ENCODE measurements at places on chromosomes 7 and 10.

DNA sequence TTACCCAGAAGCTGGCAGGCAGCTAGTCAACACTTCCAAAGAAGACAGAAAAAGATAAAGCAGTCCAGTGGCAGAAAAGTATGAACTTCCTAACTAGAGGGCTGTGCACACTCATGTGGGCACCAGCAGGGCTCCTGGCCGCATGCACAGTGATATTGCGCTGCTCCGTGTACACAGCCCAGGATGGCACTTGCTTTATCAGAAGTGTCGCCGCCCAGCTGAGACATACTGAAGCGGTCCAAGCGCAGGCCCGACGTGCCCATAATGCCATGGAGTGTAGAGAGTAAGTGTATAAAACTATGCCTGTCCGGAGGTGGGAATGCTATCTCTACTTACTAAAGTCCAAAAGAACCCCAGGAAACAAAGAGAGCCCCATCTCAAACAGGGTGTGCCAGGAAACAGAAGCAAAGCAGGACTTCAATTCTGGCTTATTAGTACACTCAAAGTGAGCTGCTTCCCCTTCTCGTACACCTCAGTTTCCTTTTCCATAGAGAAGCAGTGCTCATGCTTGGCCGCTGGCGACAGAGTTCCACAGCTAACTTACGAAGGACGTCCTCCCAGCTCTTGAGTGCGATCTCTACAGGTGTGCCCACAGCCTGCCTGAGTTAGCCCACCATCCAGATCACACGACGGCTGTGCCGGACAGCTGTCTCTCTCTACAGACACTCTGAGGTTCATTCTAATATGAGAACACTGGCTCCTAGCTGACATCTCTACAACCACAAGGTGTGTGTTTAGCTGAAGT lies 234.3 kb downstream of the COBL start:
- DNase-seq, result no peak

DNA sequence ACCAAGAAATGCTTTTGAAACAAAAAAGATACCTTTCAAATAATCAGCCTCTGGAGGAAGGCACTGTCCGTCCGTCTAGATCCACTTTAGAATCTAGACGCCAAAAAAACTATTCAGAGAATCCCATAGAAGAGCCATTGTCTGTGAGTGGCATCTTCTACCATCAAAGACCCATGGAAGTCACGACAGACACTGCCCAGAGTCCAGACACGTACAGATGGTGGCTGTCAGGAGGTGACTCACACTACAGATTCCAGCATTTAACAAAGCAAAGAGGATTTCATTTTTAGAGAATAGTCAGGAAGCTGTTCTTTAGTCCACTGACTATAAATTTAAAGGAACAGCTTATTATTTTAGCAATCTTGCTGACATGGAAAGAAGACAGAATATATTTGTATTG lies 11.7 kb downstream of the C1QL3 start:
- DNase-seq, result peak; percentile 45

DNA sequence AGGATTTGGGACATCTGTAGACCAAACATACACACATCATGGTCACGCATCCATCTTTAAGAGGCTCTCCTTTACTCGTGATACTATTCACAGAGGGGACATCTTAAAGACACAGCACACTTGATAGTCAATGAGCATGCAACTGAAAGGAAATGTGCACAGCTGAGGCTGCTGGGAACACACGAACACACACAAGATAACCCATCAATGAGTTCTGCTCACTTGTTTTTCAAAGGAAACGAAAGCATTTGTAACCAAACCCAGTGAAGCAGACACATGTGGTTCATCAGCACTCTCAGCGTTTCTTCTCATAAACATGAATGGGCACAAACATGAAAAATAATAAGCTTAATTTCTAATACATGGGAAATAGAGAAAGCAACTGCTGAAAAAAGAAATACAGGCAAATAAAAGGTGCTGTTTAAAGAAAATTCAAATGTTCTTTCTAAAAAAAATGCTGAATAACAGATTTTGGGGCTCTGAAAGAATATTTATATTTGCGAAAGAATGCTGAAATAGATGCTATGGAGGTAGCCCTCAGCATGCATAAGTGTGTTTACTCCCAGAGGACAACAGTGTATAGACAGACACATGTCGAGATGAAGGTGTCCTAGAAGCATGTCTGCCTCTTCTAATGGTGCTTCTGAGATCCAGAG lies 59.7 kb upstream of the LAMB4 start:
- no peak for DNase-seq

DNA sequence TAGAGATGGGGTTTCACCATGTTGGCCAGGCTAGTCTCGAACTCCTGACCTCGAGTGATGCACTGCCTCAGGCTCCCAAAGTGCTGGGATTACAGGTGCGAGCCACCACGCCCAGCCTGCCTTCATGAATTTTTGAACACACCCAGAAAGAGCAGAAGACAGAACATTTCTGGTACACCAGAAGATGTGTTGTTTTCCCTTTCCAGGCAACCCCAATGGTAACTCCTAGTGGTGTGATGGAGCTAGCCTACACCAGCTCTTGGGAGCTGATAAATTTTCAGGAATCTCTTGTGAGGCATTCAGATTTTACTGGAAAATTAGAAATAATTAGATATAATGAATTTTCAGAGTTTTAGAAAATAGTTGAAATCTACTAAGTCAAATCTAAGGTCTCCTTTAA lies 904 bp upstream of the CCDC7 start:
- DNase-seq, result no peak

DNA sequence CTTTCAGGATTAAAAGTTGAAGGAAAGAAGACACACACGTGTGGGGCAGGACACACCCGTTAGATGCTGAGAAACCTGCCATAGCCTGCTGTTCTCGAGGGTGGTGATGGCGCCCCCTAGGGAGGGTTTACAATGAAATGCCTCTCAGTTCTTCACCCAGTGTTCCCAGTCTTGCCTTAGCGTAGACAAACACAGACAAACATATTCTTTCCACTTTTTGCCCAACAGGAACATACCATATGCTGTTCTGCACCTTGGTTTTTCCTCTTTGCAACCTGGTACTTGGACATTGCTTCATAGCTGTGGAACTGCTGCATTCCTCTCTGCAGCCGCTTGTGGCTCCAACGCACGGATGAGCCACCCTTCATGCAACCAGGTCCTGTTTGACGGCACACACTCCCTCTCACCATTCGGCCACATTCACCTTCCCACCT lies 23.3 kb upstream of the HSPA12A start:
- no peak for DNase-seq

DNA sequence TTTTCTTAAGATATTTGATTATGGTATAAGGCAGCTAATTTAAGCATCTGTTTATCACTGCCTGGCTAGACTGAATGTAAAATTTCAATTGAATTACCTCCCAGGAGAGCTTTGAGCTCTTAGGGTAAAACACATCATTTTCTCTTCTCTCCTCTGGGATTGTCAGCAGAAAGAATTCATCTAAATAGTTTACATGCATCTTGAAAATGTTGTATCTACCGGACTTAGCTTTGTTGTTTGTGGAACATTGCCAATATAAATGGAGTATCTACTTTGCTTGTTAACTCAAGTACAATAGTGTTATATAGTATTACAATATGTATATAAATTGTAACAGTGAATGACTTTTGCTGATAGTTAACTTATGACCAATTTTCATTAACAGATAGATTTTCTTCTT lies 73.3 kb downstream of the TAF3 start:
- DNase-seq, result no peak

DNA sequence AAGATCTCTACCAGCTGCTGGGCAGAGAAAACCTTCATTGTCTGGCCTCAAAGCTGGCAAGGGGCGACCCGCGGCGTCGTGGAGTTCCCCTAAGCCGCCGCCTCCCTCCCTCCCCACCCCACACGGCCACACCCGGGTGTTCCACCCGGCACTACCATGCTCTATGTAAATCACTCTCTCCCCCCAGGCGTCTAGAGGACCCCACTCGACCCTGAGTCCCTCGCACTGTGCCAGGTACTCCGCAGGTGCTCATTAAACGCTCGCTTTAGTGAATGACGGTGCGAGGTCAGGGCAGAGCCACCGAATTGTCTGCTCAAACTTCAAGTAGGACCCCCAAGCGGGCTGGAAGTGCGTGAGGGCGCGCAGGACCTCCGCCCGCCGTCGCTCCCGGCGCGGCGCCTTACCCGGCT lies 628 bp downstream of the PARP12 start:
- DNase-seq, result no peak

DNA sequence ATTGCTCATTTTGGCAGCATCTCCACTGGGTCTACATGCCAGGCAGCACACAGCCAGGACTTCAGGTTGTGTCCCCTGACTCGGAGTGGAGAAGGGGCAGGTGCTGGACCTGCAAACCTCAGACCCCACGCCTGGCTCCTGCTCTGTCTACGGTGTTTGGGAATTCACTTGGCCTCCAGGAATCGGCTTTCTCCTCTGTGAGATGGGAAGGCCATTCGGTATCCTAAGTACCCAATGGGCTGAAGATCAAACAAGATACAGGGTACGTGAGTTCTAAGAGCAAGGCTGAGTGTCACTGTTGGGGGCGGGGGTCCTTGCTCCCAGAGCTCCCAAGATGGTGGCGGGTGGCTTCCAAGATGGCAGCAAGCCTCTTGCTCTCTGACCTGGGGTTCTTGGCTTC lies 73.2 kb upstream of the EN2 start:
- no peak for DNase-seq

GRCh38 chr7:102097601-102098161 lies 189.0 kb upstream of the SH2B2 start:
- no peak for DNase-seq
